ENCODE measurements at places on chromosomes 2 and 18. TPM values are rescaled to one million over a fixed set of nuclear protein-coding genes. Genes with fewer than 3 reads are reported as not detected.

The CTDP1 gene
- 37.5 TPM for total RNA-seq

The CYS1 gene
- total RNA-seq = not detected

DNA sequence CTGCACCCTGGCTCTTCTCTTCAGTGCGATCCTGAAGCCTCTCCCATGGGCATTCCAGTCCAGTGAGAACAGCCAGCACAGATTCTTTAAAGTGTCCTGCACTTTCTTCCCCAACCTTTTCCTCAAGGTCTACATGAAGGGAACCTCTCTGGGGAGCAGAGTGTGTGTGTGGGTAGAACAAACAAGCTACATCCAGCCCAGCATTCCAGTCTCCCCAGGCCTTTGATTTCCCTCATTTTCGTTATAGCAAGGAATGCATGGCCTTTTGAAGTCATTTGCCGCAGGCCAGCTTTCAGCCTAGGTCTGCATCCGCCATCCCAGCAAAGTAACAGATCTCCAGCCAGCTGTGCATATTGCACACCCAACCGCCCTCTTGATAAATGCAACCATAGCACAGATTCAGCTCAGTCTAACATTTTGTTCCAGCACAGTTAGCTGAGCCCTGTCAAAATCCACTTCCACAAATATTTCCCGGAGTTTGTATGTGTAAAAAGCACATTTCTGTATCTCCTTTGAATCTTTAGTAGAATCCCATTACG is 44.6 kb downstream of the CD8B2 start:
- no peak for DNase-seq

DNA sequence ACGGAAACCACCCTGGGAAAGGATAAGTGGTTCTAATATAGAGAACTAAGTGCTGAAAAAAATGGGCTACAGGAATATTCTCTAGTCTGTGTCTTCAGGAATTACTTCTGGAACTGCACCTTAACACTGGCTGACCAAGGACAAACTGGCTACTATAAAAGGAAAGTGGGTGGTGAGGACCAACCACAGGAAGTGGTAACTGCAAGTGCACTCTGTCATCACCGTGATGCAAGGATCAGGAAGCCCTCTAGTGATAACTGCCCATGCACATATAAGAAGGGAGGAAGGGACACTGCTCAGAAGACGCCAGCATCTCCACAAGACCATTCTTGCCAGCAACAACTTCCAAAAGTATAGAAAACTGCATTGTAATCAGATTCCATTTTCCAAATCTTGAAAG is 424.4 kb upstream of the RGPD4 start:
- DNase-seq = no peak

GRCh38 chr2:233404222-233404621 is 49.9 kb downstream of the DGKD start:
- DNase-seq = peak; percentile 51

- no peak for DNase-seq
Observed at GRCh38 chr2:168062936-168063335, 184.5 kb downstream of the STK39 start.

DNA sequence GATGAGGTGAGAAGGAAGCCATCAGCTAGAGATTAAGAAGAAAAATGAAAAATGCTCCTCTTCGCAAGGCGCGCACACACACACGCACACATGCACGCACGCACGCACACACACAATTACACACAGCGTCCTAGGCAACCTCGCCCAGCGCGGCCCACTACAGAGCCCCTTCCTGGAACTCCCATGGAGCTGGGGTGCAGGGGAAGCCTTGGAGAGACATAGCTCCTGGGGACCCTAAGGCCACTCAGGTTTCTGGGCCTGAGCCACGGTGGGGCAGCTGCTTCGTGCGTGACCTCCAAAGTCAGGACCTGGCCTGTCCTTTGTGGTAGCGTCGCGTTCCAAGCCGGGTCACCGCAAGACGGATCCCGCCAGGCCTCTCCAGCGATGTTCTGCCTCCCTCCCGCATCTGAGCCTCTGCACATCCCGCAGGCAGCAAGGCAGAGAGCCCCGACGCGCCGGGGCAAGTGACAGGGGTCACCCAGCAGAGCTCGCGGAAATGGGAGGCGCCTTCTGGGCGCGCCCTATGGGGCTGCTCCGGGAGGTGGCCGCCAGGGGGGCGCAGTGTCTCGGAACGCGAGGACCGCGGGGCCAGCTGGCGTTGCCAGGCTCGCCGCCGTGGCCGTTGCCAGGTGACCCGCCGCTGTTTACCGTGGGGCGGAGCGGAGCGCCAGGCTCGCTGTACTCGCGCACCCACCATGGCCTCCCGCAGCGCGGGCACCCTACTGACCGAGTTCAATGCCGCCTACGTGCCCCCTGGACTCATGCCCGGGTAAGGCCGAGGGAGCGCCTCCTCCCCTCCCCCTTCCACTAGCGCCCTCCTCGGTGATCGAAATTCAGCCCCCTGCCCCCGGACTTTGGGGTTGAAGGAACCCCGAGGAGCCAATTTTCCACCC is 79.0 kb downstream of the CIB4 start:
- DNase-seq = peak; percentile 42

DNA sequence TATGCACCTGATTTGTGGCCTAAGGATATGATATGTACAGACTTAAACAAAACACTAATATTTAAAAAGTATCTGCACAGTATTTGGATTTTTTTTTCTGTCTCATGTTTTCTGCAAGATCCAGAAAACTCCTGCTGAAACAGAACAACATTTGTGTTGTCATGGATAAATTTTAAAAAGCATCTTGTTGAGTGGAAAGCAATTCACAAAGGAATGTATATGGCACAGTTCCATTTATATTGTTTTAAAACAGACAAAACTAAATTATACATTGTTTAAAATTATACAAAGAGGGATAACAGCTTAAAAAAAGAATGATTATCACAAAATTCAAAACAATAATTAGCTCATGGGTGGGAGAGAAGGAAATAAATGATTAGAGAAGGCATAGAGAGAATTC is 193.5 kb downstream of the PPP1R1C start:
- no peak for DNase-seq

- no peak for DNase-seq
Observed at GRCh38 chr2:225465827-225466226, 66.3 kb downstream of the NYAP2 start.

DNA sequence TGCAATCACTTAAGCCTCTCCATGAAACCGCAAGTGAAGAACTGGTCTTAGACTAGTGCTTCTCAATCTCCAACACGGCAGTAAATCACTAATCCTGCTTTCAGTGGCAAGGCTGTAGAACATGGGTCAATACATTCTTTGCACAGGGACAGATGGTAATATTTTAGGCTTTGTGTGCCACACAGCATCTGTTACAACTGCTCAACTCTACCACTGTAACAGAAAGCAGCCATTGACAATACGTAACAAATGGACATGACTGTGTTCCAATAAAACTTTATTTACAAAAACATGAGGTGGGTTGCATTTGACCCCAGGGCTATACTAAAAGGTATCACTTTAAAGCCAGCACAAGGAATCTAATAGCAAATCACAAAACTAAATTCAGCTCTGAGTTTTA is 51.1 kb downstream of the RNF152 start:
- DNase-seq = no peak

- DNase-seq = no peak
Observed at GRCh38 chr2:130371723-130372054, 15.8 kb downstream of the PTPN18 start.

Measured in activated naive CD4-positive, alpha-beta T cell treated with anti-CD3 and anti-CD28 coated beads, Interleukin-2, amount 50 U/mL, for 72 hours (primary cell).